ENCODE measurements at places on chromosomes 2 and 18.

DNA sequence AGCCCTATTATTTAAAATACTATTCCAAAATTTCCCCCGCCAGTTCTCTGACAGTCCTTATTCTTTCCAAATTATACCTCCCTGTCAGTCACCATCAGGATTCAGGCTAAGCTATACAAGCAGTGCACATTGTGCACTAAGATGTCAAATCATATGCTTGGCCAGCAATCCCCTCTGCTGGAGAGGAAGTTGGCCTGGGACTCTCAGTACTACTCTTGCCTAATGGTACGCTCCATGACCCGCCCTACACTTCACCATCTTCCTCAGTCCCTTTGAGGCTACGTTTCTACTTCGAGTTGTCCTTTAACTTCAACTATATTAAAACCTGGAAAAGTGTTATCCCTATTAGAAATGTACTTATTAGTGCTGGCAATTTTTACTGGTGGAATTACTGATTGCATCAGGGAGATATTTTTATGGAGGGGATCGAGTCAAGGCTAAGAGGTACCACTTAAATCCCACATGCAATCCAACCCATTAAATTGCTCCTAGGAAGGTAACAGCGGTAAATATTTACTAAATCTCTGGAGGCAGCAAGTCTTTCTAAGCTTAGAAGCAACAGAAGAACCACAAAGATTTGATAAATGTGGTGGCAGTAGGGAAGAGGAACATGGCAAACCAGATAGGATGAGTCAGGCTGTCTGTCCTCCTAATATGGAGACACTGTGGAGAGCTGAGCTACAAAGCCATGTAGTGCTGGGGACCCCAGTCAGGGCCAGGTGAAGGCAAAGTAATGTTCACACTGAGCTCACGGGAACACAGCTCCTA lies 2.7 kb downstream of the USP40 start:
- DNase-seq = no peak

- DNase-seq = no peak
Measured at GRCh38 chr2:108634011-108634410, 85.3 kb upstream of the RANBP2 start.

- DNase-seq = no peak
Measured at GRCh38 chr2:55134316-55134706, 84.1 kb upstream of the RTN4 start.

DNA sequence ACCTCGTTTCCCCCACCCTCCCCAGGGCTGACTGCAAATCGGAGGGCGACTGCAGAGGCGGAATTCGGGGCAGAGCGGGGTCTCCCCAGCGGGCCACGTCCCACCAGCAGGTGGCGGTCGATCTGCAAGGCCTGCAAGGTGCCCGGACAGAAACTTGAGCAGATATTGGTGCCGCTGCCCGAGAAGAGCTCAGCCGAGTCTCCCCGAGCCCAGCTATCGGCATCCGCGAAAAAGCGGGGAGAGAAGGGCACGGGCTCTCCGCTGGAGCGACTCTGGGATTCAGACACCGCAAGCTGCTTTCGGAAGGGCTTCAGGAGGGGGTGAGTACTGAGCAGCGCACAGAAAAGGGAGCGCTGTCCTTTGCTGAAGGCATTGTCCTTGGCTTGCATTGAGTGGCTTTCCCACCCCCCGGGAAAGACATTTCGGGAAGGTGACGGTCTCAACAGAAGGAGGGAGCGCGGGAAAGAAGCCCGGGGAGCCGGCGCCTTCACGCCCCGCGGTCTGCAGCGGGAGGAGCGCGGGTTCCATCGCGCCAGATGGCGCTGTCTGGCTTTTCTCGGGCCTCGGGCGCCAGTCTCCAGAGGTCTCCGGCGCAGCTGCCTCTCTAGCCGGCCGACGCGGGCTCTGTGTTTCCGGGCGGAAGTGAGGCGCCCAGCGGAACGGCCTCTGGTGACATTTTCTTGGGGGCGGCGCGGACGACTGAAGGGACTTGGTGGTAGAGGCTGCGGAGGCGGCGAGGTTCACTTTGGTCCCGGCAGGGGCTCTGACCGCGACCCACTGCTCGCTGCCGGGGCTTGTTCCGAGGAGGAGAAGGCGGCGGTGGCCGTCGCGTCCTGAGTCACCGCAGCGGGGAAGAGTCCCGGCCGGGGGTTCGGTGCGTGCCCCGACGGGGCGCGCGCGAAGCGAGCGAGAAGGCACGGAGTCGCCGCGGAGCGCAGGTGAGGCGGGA lies 69.5 kb downstream of the HAUS1 start:
- peak; percentile 94 for DNase-seq

GRCh38 chr2:236964291-236964690 lies 121.4 kb upstream of the COPS8 start:
- no peak for DNase-seq

DNA sequence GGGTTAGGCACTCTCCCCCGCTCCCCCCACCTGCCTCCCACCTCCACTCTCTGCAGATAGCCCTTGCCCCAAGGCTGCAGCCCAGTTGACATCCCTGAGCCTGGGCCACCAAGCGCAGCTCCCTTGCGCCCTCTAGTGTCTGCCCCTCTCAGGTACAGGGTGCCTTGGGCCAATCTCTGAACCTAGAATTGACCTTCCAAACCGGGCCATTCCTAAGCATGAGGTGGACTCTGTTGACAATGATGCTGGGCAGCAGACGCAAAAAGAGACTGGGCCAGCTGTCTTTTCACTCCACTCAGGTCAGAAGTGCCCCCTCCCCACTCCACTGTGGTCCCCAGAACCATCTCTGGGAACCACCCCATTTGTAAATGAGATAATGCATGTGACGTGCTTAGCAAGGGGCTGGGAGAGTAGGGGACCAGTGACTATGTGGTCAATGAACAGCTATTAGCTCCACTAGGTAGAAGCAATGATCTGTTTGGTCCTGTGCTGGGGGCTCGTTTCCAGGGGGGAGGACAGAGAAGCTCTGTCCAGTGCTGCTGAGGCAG lies 43.3 kb upstream of the PLB1 start:
- peak; percentile 80 for DNase-seq

DNA sequence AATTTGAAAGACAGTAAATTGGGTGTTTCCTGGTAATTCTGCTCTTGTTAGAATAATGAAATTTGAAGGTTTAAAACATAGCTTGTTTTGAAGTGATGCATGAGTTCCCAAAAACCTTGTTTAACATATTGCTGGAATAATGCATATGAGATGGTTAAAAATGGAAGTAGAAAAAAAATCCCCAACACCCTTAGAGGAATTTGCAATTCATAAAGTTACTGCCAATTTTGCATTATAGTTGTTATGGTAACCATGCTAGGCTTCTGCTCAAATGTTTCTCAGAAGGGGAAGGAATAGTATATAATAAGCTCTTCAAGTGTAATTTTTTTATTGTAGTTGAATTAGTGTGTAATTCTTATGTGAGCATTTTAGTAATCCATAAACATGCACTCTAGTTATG lies 49.1 kb downstream of the FASTKD2 start:
- no peak for DNase-seq

GRCh38 chr2:9774266-9774665 lies 69.0 kb upstream of the TAF1B start:
- DNase-seq = no peak

DNA sequence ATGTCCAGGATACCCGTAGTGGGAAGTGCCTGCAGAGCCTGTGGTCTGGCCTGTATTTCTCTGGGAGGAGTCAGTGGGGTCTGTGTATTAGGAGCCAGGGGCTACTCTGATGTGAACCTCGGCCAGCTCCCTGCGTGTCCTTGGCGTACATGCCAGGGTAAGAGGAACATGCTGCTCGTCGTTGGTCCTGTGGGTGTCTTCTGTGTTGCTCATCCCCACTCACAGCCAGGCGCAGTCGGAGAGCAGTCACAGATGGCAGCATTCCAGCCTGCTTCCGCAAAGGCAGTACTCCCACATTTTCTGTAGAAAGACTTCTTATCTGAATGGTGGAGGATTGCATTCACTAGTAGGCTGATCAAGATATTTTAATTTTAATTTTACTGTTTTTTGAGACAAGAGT lies 84.9 kb downstream of the DGKD start:
- no peak for DNase-seq

DNA sequence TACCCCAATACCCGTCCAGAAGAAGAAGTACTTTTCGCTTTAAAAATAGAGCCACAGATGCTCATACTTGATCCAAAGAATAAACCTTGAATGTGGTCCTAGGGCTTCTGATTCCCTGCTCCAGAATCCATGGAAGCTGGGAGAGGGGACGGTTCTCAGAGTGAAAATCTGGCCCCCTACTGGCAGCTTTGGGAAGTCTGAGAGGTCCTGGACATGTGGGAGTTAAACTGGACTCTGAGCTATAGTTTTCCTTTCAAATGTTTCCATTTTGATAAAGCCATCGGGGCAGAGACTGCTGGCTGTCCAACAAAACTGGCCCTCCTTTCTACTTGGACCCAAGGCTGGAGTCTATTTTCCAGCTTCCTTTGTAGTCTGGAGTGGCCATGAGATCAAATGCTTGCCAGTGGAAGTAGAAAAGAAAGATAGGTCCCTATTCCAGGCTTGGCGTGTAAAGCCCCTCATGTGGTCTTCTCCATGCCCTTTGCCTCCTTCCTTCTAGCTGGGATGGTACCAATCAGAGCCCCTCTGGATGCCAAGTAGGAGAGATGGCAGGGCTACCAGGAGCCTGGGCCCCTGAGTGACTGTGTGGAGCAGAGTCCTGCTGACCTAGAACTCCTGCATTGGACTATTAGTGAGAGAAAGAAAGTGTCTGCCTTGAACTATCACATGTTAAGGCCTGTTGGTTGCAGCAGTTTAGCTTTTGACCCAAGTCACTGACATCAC lies 37.7 kb upstream of the TBC1D8 start:
- DNase-seq = no peak

DNA sequence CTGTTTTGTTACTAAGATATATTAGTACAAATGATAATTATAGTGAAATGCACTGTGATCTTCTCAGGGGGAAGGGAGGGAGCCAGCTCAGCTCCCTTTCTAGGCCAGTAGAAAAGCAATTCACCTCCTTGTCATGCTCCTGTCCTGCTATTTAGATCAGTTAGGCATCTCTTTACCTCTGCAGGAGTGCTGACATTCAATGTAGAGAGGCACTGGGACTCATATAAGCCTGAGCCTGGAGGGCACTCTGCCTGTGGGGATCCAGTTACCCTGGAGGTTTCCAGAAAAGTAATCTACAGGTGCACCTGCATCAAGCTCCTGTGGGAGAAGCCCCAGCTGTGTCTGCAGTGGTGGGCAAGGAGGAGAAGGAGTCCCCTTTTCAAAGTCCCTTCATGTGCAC lies 277.0 kb downstream of the CPS1 start:
- DNase-seq = no peak

- no peak for DNase-seq
Measured at GRCh38 chr2:164535280-164536025, 85.8 kb downstream of the GRB14 start.

DNA sequence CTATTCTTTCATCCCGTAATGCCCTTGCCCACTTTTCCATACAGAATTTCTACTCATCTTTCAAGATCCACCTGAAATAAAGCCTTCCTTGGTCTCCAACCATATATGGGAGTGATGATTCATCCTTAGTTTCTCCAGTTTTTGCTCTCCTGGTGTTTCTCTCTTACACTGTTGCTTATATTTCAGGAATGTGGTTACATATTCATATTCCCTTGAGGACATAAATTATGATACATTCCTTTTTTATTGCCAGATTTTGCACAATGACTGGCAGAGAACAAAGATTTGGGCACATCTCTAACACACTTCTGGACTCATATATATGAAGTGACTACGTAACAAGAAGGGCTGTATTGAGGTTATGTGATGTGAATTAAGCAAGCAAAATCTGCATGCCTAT lies 1573.4 kb upstream of the NXPH2 start:
- no peak for DNase-seq

- no peak for DNase-seq
Measured at GRCh38 chr18:64116571-64117175, 32.2 kb downstream of the LINC00305 start.

GRCh38 chr2:31363956-31364750 lies 50.4 kb downstream of the XDH start:
- no peak for DNase-seq

DNA sequence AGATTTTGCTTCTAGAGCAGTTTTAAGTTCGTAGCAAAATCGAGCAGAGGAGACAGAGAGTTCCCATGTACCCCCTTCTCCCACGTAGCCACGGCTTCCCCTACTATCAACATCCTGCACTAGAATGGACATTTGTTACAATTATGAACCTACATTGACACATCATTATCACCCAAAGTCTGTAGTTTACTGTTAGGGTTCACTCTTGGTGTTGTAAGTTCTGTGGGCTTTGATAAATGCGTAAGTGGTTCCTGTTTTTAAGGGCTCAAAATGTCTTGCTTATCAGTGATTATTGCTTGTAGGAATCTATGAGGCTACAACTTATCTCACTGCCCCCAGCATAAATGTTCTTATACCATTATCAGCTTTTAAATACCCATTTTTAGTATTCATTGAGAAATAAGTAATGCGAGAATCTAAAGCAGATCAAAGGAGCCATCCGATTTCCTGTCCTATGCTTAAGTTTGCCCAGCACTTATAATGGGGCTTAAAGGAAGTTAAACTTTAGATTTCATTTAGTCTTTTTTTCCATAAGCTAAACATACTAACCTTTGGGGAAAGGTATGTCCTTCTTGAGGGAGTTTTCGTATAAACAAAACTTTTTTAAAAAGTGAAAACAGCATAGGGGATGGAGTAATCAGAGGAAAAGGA lies 118.7 kb downstream of the HAUS1 start:
- DNase-seq = no peak

DNA sequence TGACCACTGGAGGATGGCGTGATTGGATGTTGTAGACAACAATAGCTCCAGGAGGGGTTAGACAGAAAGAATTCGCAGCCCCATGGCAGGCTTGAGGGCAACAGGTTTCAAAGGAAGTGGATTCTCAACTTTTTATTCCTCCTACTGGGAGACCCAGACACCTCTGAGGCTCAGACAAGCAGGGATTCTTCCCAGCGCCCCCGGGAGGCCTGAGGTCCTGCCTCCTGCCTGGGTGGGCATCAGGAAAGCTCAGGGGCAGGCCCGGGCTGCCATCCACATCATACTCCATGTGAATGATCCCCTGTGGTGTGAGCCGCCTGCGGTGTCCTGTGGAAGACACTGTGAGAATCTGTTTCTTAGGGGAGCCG lies 203.5 kb downstream of the CYP26B1 start:
- no peak for DNase-seq

GRCh38 chr2:190670182-190670946 lies 21.5 kb downstream of the NAB1 start:
- no peak for DNase-seq

- no peak for DNase-seq
Measured at GRCh38 chr18:34729264-34729663, 19.2 kb downstream of the DTNA start.

DNA sequence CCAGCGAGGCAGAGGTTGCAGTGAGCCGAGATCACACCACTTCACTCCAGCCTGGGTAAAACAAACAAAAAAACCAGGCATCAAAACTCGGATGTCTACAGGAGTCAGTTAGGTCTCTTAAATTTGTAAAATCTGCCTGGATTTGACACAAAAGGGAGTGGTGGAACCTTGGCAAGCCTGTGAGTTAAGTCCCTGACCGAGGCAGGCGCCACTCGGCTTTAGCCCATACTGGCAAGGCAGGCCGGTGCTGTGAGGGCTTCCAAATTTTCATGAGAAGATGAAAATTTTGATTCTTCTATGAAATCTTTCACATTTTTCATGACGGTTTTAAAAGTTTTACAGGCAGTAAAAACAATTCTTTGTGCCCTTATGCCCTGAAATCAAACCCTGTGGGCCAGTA lies 165.8 kb downstream of the FMNL2 start:
- no peak for DNase-seq

- DNase-seq = no peak
Measured at GRCh38 chr18:30712383-30712782, 330.2 kb downstream of the DSC3 start.

GRCh38 chr2:117693154-117693553 lies 121.3 kb upstream of the DDX18 start:
- no peak for DNase-seq
